ENCODE measurements at places on chromosomes 6 and 20.
A peak's percentile ranks its signal among the peaks of the same experiment; 100 is the strongest.

DNA sequence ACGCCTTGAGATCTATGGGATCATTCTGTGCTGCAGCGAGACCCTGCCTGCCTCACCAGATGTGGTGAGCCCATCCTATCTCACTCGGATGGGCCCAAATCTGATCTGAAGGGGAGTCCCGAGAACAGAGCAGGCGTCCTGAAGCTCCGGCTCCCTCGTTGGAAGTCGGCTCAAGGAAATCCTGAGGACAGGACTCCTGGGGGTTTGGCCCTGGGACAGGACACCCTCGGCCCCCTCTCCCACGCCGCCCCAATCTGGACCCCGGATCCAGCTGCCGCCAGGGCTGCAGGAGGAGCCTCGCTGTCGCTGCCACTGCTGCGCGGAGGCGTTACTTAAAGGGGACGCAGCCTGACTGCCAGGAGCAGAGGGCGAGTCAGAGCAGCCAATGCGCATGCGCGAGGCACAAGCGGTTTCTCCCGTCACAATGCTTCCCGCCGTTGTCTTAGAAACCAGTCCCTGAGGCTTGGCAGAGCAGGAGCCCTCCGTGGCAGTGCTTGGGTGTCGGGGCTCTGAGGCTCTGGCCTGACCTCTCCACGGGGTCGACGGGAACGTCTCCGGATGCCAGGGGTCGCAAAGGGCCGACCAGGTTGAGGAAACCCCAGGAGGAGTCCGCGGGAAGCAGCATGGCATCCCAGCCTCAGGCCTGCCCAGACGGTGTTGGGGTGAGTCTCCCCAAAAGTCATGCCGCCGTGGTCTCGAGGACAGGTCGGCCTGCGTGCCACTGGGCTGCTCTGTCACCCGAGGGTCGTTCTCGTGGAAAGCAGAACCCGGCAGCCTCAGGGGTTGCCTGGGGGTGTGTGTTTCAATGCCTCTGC is 1567.8 kb upstream of the DEFB115 start:
- DNase-seq: peak; percentile 37

DNA sequence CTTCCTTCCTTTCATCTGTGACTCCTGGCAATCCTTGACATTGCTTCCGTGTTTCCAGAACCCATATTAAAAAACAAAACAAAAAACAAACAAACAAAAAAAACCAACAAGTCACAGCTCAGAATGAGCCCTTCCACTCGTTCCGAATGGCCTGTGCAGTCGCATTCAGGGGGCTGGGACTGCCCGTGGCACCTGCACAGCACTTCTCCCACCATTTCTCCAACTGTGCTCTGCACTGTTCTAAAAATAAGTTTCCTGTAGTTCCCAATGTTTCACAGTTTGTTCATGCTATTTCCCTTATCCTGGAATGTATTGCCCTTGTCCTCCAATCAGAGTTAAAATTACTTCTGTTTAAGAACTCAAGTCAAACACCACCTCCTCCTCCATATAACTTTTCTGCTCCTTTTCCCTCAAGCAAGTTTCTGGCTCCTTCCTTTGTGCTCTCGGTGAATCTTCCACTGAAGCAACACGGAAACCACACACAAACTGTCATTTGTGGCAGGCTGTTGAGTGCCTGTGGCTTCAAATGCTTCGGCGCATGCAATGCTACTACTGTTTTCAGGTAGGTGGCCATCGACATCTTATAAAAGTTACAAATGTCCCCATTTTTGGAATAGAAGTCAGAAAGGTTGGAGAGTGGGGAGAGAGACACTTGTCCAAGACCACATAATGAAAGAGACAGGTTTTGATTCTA is 57.7 kb downstream of the PDE10A start:
- no peak for DNase-seq

GRCh38 chr20:61925555-61926252 is 140.0 kb downstream of the TAF4 start:
- no peak for DNase-seq

- DNase-seq: no peak
These were observed 68.4 kb upstream of the NOX3 start for GRCh38 chr6:155523821-155524651.

GRCh38 chr20:51061418-51062045 is 38.6 kb upstream of the KCNG1 start:
- no peak for DNase-seq

- DNase-seq: no peak
These were observed 120.2 kb downstream of the AKAP7 start for GRCh38 chr6:131255434-131255833.

DNA sequence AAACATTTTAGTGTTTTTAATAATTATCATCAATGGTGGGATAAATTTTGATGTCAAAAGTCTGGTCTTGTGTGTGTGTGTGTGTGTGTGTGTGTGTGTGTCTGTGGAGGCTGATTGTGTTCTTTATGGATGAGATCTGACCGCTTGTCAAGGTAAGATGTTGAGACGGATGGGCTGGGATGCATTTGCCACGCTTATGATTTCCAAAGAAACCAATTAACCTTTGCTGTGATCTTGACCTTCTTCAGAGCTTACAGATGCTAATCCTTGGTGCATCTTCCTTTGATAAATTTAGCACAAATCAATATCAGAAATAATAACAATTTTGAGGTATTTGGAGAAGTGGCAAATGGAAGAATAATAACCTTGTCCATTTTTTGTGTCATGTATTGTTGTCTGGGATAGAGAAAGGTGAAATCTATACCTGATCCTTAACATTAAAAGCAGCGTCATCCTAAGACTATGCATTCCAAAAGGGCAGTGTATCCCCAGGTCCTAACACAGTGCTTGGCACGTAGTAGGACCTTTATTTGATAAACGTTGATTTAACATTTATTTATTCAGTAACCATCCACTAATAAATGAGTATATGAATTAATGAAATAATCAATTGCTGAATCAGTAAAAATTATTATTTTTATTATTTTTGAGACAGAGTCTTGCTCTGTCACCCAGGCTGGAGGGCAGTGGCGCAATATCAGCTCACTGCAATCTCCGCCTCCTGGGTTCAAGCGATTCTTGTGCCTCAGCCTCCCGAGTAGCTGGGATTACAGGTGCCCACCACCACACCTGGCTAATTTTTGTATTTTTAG is 70.1 kb downstream of the ZDHHC14 start:
- no peak for DNase-seq

DNA sequence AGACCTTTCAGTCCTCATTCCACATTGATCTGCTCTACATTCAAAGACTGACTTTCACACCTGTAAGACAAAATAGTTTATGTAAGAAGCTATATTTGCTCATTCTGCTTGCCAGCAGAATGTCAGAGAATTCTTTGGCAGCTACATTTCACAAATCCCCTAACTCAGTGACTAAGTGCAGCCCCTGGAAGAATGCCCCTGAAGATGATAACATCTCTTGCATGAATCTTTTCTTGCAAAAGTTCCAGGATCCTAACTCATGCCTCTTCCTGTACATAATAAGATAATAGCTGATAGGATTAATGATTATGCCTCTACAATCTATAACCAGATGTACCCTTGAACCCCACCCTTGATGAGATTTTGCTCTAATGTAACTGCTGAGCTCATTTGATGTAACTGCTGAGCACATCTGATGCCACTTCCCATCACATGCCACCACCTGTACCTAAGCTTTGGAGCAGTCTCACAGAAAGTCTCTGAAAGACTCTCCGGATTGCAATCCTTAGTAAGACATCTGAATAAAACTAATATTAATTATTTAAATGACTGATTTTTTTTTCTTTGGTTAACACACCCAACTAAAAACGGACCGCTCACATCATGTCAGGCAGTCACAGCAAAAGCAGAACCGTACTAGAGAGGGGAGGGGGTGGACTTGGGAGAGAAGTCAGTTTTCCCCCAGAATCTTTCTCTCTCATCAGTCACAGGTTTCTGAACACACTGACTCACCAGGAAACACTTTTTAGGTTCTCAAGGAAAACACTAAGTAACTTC is 684 bp upstream of the DNAH8 start:
- no peak for DNase-seq

DNA sequence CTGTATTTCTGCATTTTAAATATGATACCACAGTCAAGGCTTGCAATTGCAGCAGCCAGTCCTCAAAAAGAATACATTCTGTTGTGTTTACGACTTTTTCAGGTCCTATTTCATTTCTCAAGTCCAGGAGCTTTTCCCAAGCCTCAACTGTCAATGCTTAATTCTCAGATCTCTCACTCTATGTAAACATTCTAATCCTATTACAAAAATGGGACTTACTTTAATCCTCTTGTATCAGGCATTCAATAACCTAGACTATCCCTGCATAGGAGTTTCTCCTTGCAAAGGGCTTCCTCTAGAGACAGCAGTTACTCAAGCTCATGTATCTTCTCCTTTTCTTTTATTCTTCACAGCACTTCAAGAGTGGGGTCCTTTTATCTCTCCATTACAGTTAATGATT is 1293.0 kb downstream of the GRIK2 start:
- no peak for DNase-seq

- DNase-seq: peak; percentile 90
These were observed 7.3 kb downstream of the VWA7 start for GRCh38 chr6:31769684-31770371.

GRCh38 chr20:60038400-60039008 is 80.3 kb downstream of the CDH26 start:
- DNase-seq: no peak

GRCh38 chr20:63309261-63310071 is 16.5 kb downstream of the COL20A1 start:
- DNase-seq: no peak

GRCh38 chr6:37062424-37062823 is 57.0 kb downstream of the FGD2 start:
- DNase-seq: no peak

DNA sequence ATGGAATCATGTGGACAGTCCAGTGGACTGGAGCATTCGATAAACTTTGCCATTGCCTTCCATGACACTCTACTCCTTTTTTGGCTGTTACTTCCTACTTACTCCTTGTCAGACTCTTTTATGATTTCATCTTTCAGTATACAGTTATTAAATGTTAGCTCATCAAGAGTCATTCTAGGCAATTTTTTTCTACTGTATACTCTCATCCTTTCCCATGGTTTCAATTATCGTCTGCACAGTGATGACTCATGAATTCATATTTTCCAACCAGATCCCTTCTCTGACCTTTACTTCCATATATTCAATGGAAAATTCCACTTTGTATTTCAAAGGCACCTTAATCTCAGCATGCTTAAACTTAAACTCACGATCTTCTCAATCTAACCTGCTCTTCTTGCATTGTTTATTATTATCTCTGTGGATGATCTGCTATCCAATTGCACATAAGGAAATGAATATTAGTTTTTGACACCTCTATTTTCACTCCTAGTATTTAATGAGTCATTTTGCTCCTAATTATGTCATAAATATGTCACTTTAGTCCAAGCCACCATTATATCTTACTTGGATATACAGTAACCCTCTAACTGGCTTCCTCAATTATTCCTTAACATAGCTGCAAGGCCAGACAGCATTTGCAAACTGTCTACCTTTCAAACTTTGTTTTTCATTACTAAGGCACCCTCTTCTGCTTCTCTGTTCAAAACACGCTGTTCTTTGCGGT is 427.5 kb downstream of the PHF3 start:
- no peak for DNase-seq

DNA sequence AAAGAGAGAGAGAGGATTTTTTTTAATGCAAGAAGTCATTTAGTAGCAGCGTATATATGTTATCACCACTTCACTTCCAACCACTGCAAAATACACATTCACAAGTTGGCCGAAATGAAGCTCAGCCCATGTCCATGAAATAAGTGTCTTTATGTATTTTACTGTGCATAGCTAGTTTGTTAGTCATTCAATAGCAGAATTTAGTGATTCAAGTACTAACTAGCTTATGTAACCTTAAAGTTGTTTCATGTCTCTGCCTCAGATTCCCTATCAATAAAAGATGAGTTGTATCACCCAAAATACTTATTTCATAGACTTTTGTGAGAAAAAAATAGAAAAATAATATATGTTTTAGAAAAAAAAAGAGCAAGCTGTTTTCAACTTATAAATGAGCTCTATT is 153.7 kb upstream of the PRDM1 start:
- DNase-seq: no peak

DNA sequence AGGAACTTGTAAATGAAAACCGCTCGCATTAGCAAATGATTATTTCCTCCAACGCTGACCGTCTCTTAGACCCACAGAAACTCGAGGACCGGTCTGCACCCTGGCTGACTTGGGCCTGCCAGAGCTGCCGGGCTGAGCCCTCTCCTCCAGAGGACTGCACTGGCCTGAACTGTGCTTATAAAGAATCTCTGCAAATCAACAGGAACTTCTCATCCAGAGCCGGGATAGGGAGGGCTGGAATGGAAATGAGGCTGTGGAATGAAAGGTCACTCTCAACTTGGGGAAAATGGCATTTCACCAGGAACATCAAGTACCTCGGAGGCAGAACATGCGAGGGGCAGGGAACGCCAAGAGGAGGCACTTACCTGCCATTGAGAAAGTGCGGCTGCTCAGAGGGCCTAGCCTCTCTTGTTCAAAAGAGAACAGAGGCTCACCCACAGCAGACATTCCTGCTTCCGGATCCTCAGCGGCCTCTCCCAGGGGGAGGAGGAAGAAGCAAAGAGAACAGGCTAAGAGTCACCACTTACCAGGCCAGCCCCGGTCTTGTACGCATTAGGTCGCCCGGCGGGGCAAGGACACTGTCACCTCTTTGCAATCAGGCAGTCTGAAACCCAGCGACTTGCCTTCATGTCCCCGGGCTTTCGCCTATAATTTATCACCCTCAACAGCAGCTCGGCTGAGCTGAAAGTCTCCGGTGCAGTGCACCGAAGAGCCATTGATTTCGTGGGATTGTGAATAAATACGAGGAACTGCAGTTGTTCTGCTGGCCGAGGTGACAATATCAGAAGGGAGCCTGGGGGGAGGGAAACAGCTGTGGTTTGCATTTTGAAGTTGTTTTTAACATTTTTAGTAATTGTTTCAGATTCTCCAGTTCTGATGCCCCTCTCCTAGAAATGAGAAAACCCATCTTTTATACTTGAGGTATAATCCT is 37.6 kb downstream of the ZMYND8 start:
- no peak for DNase-seq

GRCh38 chr20:3930265-3931206 is 41.3 kb downstream of the PANK2 start:
- DNase-seq: no peak

DNA sequence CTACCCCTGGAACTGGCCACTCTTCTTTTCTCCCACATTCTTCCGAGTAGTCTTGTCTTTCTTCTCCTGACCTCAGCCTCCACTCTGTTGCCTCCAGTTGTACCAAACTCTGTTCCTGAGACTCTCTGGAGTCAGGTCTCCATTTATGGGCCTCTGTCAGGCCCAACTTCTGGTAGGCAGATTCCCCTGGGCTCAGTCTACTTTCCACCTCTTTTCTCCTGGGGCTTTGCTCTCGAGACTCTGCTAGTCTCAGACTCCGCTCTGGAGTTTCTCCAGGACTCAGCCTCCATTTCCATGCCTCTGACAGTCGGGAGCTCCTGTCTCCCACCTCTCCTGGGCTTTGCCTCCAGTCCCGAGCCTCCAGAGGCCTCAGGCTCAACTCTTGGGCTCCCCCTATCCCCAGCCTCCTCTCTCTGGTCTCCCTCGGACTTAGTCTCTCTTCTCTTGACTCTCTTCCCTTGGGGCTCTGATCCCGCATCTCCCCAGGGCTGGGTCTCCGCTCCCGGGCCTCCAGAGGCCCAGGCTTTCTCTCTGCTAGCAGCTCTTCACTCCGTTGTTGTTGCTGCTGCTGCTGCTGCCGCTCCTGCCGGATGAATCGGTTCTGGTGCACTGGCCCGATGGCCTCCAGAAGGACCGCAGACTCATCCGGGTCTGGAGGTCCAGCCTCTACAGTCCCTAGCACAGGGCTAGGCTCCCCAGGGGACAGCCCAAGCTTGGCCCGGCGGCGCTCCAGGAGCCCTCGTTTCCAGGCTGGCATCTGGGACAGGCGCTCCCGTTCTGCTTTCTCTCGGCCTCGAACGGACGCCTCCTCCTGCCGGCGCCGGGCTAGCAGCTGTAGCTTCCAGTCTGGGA is 1.1 kb downstream of the PPP1R18 start:
- no peak for DNase-seq

GRCh38 chr6:109121411-109121810 is 26.1 kb downstream of the CEP57L1 start:
- DNase-seq: no peak
